ENCODE measurements at places on chromosomes 13 and 19.

- DNase-seq, result no peak
These were observed 93.9 kb downstream of the LIG4 start for GRCh38 chr13:108121406-108121805.

DNA sequence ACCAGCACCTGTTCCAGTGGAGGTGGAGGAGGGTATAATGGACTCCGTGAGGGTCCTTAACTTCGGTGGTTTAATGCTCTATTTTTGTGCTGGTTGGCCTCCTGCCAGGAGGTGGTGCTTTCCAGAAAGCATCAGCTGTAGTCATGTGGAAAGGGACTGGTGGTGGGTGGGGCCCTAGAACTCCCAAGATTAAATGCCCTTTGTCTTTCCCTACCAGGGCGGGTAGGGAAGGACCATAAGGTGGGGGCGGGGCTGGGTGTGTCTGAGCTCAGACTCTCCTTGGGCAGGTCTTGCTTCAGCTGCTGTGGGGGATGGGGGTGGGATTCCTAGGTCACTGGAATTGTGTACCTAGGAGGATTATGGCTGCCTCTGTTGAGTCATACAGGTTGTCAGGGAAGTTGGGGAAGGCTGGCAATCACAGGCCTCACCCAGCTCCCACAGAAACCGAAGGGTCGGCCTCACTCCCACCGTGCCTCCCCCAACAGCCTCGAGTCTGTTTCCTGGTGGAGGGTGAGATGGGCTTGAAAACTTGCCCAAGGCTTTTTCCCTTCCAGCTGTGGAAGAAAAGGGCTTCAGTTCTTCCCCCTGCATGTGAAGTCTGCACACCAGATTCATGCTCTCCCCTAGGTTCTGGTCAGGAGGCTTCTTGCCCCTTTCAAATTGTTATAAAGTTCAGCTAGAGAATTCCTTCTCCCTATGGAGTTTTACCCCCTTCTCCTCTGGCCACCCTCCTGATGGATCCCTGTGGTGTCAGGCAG is 60.3 kb upstream of the CLDN10 start:
- no peak for DNase-seq

- DNase-seq, result peak; percentile 7
These were observed 942.4 kb upstream of the PCDH20 start for GRCh38 chr13:62357887-62358645.

- peak; percentile 2 for DNase-seq
These were observed 49.3 kb upstream of the GPR183 start for GRCh38 chr13:99356262-99357091.

GRCh38 chr13:99908140-99908803 is 63.3 kb downstream of the ZIC5 start:
- DNase-seq, result no peak

DNA sequence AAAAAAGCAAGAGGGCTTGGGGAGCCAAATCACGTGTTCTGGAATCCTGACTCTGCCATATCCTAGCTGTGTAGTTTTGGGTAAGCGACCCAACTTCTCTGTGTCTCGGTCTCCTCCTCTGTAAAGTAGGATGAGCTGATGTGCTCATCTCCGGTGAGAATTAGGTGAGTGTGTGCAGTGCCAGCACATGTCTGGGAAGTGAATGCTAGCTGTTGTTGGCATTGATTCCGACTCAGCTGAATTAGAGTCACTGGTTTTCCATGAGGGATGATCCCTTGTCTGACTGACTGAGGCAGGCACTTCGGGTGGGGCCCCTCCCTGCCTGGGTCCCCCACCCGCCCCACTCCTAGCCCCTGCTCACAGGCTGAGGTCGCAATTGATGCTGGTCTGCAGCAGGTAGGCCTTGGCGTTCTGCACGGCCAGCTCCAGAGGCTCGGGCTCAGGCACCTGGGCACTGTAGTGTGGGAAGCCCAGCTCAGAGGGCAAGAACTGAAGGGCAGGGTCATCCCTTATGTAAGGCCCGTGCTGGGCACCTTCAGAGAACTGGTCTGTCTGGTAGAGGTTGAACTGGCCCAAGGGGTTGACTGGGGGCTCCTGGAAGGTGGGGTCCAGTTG is 835 bp downstream of the RSPH6A start:
- DNase-seq, result no peak

DNA sequence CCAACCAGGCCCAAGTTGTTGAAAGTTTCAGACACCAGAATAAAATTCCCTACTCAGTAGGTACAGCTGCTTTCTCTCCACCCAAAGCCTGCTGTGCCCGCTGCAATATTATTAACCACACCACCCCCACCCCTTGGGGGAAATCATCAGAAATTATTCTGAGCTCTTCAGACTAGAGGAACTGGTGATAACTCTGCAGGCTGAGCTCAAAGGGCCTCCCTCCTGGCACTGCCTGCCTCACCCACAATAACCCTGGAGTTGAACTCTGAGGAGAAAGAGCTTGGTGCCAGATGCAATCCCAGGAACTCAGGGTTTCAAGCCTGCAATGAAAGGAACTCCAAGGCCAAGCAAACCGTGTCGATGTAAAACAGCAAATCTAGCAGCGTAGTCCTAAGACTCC is 381.7 kb upstream of the ZNF507 start:
- no peak for DNase-seq

DNA sequence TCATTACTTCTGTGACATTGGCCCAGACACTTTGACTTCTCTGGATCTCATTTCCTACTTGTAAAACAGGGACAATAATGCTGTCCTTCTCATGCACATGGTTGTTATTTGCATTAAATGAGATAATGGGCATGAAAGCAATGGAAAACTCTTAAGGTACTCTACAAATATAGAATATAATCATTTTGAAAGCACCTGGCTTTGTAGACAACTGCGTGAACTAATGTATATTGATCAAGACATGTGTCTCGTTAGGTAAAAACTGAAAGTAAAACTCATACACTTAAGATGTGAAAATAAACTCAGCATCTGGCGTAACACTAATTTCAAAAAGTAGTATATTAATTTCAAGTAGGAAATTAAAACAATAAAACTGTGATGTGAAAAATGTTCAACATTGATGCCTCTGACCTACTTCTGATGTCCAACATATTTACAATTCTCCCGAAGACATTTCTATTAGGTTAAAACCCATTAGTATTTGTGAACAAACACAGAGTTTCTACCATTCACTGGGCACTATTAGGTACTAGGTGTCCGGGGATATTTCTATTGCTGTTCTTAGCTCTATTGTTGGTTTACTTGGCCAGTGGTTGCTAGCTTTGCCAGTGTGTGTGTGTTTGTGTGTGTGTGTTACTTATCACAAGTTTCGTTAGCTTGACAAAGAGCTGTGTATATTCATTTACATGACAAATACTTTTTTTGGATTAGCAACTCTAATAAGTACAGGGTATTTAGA is 220.5 kb downstream of the KCNRG start:
- no peak for DNase-seq

DNA sequence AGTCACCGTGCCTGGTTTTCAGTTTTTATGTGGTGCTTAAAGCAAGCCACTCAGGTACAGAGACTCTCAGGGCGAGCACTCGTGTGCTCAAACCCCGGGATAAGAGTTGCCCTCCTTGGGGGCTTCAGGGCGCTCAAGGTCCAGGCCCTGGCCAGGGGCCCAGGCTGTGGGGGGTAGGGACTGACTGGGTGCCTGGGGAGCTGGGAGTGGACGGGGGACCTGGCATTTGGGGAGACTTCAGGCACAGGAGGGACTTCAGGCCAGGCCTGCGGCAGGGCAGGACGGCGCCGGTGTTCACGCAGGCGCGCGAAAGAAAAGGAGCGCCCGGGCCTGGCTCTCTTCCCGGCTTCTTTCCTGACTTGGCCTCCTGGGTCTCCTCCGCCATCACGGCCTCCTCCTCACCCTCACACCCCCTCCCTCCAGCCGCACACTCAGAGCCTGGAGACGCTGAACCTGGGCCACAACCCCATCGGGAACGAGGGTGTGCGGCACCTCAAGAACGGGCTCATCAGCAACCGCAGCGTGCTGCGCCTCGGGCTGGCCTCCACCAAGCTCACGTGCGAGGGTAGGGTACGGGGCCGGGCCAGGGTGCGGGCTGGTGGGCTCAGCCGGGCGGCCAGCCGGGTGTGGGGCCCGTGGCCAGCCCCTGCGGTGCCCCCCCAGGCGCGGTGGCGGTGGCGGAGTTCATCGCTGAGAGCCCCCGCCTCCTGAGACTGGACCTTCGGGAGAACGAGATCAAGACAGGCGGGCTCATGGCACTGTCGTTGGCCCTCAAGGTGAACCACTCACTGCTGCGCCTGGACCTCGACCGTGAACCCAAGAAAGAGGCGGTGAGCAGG is 16.1 kb downstream of the NKPD1 start:
- no peak for DNase-seq

DNA sequence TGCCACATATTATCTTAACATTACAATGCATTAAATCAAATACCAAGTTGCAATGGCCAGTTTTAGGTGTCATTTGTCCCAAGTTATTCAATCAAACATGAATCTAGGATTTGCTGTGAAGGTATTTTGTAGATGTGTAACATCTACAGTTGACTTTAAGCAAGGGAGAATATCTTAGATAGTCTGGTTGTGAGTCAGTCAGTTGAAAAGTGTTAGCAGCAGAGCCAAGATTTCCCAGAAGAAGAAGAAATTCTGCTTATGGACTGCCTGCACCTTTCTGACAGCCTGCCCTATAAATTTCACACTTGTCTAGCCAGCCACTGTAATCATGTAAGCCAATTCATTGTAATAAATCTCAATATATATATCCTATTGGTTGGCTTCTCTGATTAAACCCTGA is 41.3 kb upstream of the INTS6 start:
- DNase-seq, result no peak

DNA sequence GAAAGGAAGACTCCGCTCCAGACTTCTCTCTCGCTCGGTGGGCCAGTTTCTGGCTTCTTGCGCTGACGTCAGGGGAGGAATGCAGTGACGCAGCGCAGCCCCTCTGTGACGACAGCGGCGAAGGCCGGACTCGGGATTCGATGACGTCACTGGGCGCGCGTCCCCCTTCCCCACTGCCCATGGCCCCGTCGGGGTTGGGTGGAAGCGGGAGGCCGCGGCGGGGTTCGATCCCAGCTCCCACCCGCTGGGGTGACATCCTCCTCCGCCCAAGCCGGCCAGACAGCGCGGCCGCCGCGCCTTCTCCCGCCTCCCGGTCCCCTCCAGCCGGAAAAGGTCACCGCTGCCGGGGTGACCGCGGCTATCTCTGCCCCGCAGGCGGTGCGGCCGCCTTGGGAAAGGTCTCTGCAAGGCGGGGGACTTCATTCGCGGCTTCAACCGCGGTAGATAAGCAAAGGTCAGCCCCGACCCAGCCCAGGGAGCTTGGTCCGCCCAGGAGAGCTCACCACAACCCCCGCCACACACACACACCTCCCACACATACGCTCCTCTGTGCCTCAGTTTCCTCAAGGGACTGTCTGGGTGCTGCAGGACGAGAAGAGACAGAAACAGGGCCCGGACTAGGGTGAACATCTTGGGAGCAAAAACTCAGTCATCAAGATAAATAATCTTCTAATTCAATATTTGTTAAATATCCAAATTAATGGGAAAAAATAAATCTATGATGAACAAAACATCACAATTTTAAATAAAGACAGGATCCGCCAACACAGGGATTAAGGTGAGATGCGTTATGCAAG is 844 bp upstream of the RFX1 start:
- DNase-seq, result peak; percentile 83

DNA sequence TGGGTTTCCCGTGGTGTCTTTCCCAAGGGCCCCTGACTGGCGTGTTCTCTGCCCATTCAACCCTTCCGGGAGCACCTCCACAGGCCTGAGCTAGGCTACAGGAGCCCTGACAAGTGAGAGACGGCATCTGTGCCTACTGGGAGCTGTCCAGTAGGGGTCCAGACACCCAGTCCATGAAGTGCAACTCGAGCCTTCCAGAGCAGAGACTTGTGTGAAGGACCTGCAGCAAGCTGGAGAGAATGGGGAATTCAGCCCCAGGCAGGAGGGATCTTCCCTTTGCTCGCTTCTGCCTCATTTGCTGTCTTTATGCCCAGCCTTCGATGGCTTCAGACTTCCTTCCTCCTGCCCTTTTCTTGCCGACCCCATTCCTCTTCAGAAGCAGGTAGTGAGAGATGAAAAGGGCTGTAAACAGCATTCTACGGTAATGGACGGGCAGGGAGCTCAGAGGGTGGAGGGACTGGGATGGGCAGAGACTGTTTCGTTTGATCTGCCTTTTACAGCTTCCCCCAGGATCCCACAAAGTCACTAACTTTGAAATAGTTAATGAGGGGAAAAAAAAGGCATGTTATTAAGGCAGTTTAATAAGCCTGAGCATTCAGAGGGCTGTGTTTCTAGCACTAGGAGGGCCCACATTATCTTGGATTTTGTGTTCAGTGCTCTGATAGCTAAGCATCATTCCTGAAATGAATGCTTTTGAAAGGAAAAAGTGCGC is 327.6 kb downstream of the FGF9 start:
- DNase-seq, result no peak

DNA sequence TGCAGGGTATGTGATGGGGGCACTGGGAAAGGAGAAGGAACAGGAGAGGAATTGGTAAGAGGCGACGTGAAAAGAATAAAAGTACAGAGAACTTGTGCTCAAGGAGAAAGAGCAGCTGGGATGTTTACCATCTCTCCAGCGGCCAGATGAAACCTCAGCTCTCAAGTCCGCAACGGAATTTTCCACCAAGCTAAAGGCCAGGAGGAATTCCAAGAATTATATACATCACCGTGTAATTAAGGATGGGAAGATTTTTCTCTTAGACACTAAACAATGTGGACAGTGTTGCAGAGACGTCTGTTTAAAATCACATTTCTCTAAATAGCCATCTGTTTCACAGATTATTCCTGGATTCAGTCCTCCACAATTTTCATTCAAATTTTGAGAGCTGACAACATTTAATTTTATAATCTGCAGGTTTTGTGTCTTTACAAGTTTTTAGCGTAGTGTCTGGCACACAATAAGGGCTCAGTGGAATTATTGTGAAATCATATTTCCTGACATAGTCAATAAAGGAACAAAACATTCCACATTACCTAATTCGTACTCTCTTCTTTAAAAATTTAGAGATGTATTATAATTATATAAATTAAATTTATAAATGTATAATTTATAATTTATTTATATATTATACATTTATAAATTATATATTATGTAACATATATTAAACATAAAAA is 23.0 kb upstream of the USP29 start:
- no peak for DNase-seq

- DNase-seq, result no peak
These were observed 546 bp downstream of the UBXN6 start for GRCh38 chr19:4456843-4457653.

- DNase-seq, result no peak
These were observed 250.2 kb downstream of the ABCC4 start for GRCh38 chr13:95050800-95051615.

GRCh38 chr19:33402421-33403220 is 29.1 kb downstream of the CEBPG start:
- DNase-seq, result peak; percentile 25

DNA sequence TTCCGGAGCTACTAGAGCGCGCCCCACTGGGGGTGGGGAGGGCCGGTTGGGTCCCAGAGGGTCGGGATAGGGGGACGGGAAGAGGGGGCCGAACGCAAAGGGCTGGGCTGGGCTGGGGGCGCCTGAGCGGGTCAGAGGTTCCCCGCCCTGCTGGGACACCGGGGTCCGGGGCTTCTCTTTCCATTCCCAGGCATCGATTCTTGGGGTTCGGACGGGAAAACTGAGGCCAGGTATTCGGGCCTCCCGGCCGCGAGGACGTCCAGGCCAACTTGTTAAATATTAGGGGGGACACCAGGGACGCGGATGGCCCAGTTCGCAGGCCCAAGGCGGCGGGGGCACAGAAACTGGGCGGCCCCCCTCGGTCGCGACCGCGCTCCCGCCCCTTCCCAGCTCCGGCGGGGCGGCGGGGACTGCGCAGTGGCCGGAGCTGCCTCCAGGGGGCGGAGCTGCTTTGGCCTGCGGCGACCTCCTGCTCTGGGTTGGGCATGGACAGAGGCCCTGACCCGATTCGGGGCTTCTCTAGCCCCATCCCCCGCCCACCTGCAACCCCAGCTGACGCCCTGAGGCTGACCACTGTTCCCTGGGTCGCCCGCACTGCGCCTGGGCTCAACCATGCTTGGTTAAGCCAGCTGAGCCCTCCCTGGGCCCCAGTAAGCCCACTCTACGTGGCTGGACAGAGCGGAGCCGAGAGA is 1.2 kb upstream of the KLF16 start:
- peak; percentile 67 for DNase-seq
